ENCODE measurements at places on chromosomes 3 and 15.

- DNase-seq, result no peak
Observed at GRCh38 chr15:35306361-35306981, 221.4 kb upstream of the NANOGP8 start.

GRCh38 chr15:63186065-63186464 lies 3.3 kb upstream of the RAB8B start:
- no peak for DNase-seq

GRCh38 chr3:10726787-10727186 lies 89.2 kb upstream of the SLC6A11 start:
- no peak for DNase-seq

- no peak for DNase-seq
Observed at GRCh38 chr3:73637042-73637441, 12.3 kb upstream of the PDZRN3 start.

GRCh38 chr3:136772709-136773108 lies 20.5 kb upstream of the STAG1 start:
- DNase-seq, result no peak

- DNase-seq, result no peak
Observed at GRCh38 chr3:47313341-47314055, 30.8 kb downstream of the KLHL18 start.

- no peak for DNase-seq
Observed at GRCh38 chr3:5304789-5305683, 117.5 kb downstream of the EDEM1 start.

DNA sequence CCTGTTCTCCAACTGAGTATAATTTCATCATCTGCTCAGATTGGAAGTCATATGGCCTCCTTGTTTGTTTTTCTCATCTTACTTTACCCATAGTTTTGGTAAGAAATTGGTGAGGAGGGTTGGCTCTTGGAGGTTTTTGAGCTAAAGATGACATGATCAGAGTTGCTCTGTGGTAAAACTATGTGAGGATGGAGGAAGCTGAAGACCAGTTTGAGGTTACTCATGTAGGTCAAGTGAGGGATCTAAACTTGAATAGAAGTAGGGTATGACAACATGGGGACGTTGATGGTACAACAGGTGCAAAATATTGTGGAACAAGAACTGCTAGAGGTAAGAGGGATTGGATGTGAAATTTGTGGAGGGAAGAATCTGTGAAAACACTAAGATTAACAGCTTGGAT lies 87.7 kb upstream of the NEO1 start:
- no peak for DNase-seq

- no peak for DNase-seq
Observed at GRCh38 chr15:33706173-33706572, 262.1 kb upstream of the CHRM5 start.

DNA sequence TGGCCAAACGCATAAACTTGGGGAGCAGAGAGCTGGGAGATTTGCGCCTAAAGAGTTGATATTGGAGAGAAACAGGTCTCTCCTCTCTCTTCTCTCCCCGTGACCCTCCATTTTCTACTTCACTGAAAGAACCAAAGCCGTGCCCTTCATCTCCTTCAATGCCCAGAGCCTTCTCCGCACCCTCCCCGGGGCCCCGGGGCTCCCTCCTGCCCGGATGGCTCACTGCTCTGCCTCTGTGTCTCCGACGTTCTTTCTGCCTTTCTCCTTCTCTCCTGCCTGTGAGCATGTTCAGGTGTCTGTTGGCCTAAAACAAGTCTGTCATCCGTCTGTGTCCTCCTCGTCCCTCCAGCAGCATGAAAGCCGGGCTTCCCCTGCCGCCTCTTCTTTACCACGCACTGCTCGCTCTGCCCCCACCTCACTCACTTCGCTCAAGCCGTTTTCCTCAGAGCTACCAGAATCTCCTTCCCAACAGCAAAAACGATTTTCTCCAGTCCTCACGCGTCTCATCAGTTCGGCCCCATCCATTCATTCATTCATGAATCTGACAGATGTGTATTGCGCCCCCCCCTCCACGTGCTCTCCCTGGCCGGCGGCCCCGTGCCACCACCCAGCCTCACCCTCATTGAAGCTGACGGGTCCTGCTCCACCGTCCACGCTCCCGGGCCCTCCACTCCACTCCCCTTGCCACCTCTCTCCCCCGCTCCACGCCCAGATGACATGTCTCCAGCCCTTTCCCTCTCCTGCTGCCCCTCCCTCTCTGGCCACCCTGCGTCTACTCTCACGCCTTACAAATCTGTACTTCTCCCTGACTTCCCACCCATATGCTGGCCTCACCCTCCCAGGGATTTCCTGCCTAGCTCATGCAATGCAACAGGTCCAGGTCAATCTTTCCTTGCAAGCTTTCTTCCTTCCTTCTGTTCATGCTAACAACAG lies 10.2 kb downstream of the MUC4 start:
- no peak for DNase-seq

GRCh38 chr15:96042734-96043224 lies 287.7 kb upstream of the NR2F2 start:
- DNase-seq, result no peak

GRCh38 chr3:60399861-60400845 lies 851.1 kb downstream of the FHIT start:
- DNase-seq, result no peak

DNA sequence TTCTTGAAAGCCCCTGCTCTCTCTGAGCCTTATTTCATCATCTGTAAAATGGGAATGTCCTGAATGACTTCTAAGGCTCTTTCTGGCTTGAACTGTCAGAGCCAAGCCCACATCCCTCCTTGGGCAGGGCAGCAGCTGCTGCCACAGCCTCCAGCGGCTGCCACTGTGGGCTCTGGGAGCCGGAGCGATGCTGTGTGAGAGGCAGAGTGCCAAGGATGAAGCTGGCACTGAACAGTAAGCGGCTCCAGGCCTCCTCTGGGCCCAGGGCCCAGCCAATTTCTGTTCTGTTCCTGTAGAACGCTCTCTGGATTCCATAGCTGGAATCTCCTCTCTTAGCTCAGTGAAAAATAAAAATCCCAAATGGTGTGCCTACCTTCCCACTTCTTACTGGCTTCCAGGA lies 4.4 kb downstream of the CPLX3 start:
- peak; percentile 46 for DNase-seq

DNA sequence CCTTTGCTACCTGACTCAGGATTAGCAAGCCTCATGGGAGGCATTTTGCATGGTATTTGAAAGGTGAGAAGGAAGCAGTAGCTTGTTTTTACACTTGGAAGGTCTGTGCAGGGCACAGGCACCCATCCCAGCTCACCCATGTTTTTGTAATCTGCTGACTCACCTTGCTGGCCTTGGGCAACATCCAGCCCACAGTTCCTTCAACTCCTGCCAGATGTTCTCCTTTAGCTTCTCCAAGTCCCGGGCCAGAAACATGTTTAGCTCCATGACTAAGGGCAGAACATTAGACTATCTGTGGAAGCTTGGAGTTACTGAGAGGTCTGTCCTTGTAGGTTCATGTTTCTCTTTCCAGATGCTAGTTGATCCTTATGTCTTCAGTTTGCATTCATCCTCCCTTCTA lies 12.4 kb upstream of the ZNF770 start:
- peak; percentile 8 for DNase-seq

- DNase-seq, result no peak
Observed at GRCh38 chr3:166029507-166029906, 192.3 kb upstream of the BCHE start.

DNA sequence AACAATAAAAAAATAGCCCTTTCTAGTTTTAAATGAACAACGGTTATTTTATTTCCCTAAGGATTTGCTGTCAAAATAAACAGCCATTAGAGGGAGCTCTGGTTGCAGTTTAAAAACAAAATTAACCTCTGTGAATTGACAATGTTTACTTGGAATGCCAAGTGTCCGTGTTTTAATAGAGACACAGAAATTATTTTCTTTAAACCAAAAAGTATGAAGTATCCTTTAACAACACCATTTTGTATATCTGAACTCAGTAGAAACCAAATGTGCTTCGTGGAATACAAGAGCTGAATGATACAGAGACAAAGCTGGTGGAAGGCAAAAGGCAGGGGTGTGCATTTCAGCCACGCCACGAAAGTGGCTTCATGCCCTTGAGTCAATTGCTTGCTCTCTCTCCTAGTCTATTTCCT lies 74.4 kb downstream of the MOBP start:
- DNase-seq, result no peak

DNA sequence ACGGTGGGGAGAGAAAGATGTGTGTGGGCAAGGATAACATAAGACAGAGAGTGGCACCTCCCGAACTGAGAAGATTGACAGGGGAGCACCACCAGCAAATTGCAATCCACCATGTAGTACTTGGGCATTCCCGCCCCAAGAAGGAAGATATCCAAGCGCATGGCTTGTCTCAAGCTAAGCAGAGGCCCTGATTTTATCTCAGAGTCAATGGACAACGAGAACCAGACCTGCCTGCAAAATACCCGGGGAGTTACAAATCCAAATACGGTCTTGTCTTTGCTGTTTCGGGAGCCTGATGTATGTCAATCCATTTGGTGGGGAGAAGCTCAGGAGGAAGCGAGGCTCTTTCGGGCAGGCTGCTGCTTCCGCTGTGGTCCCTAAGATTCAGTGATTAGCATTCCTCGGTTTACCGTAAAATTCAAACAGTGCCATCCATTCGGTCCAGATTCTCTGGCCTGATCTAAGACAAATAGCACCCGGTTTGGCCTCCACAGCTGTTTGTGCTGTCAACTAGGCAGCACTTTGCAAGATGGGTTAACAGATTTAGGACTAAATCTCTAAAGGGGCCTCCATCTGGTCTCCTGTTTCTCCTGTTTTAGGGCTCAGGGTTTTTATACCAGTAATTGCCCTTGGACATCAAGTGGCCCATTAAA lies 97.7 kb upstream of the WNT5A start:
- no peak for DNase-seq

GRCh38 chr3:197505796-197506548 lies 49.8 kb downstream of the BDH1 start:
- DNase-seq, result no peak

GRCh38 chr3:138210528-138210927 lies 23.4 kb downstream of the ARMC8 start:
- DNase-seq, result no peak

- no peak for DNase-seq
Observed at GRCh38 chr15:47673232-47673761, 44.0 kb upstream of the SEMA6D start.

DNA sequence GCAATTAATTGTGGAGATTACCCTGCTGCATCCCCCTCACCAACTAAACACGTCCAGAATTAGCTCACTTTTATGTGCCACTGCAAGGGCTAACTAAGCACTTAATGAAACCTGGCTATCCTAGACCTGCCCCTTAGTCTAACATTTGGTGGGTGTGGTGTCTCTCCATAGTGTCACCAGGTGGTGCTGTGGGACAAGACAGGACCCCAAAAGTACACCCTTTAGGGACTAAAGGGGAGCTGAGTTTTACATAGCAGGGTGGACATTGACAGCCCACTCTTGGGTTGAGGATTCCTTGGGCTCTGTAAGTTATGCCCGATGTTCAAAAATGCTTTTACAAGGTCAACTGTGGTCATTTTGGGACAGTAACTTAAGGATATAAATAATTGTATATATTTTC lies 5.7 kb downstream of the DUT start:
- no peak for DNase-seq

DNA sequence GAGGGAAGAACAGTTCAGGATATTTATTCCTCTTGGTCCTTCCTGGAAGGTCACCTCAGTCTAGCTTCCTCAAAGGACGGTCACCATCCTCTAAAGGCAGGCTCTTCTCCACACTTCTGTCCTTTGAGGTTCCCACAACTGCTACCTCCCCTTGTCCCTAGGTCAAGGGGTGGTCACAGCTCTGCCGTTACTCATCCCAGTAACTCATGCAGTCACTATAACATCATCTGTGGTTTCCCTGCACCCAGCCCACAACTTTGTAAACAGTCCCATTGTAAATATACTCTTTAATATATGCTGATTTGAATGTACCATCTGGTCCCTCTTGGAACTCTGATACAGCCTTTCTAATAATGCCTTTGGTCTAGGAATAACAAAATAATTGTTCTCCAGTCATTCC lies 887.4 kb downstream of the FHIT start:
- peak; percentile 34 for DNase-seq

DNA sequence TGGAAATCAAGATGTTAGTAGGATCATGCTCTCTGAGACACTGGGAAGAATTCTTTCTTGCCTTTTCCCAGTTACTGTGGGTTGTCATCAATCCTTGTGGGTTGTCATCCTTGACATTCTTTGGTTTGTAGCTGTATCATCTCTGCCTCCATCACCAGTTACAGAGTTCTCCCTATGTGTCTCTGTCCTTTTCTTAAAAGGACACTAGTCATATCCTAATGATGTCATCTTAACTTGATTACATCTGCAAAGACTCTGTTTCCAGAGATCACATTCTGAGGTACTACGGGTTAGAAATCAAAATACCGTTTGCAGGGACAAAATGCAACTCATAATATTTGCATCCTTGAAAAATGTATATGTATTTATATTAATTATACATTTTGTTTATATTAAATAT lies 500.4 kb downstream of the ZBBX start:
- no peak for DNase-seq

DNA sequence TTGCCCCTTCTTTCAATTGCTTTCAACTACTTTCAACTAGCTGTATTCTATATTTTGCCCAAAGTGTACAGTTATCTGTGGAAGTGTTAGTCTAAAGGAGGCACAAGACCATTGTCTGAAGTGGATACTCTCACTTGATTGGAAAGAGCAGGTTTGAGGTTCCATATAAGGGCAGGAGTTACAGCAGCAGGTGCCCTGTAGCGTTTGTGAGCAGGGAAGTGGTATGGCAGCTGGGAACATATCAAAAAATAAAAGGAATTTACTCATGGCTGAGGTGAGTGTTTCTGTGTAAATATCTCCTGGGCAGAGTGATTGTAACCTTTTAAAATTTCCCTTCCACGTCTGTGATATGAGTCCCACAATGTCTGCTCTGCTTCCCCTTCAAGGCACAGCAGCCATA lies 38.5 kb upstream of the DNAJC13 start:
- DNase-seq, result no peak

GRCh38 chr3:131957511-131957910 lies 77.3 kb downstream of the CPNE4 start:
- no peak for DNase-seq

- no peak for DNase-seq
Observed at GRCh38 chr3:60594025-60594424, 657.2 kb downstream of the FHIT start.

GRCh38 chr15:53115563-53115962 lies 325.4 kb upstream of the ONECUT1 start:
- DNase-seq, result no peak

DNA sequence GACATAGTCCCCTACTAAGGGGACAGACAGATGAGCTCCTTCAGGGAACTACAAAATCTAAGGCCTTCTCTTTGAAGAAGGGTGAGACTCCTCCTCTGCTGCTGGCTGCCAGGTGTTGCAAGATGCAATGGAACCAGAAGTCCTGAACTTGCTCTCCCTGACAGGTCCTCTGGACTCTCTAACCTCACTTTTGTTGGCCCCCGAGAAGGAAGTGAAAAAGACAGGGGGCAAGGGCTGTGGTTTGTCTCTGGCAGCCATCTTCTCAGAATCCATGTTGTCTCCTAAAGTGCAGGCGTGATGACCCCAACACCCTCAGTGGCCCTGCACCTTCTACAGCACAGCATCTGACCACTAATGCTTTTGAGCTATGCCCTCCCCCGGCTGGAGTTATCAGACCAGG lies 292.5 kb downstream of the CHST2 start:
- DNase-seq, result no peak

GRCh38 chr3:179438841-179439240 lies 12.4 kb downstream of the GNB4 start:
- DNase-seq, result no peak

- DNase-seq, result no peak
Observed at GRCh38 chr3:197364410-197365071, 66.1 kb upstream of the DLG1 start.

GRCh38 chr3:141663993-141664392 lies 74.1 kb upstream of the RNF7 start:
- DNase-seq, result no peak
